ENCODE measurements at places on chromosomes 11 and 22.
A peak's percentile ranks its signal among the peaks of the same experiment; 100 is the strongest.

DNA sequence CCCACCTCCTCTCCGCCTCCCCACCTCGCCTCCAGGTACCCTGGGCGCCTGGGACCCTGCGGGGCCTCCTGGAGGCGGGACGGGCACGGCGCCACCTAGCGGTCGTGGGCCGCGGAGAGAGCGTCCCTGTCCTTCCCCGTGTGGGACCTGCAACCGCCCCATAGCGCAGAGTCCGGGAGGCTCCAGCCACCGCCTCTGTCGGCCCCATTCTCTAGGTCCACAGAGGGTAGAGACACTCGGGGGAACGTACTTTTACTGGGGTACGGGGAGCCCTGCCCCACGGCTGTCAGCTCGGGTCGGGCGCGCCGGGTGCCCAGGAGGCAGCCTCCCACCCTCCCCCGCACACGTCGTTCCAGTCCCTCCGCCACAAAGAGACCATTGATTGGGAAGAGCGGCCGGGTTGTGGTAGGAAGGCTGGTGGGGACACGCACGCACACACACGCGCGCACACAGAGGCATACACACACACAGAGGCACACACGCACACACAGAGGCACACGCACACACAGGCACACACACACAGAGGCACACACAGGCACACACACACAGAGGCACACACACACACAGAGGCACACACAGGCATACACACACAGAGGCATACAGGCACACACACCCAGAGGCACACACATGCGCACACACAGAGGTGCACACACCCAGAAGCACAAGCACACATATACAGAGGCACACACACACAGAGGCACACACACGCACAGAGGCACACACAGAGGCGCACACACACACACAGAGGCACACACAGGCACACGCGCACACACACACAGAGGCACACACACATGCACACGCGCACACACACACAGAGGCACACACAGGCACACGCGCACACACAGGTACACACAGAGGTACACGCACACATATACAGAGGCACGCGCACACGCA lies 12.6 kb upstream of the NECTIN1 start:
- DNase-seq, result peak; percentile 58

- DNase-seq, result no peak
These were observed 10.7 kb downstream of the PPM1F start for GRCh38 chr22:21941921-21942320.

DNA sequence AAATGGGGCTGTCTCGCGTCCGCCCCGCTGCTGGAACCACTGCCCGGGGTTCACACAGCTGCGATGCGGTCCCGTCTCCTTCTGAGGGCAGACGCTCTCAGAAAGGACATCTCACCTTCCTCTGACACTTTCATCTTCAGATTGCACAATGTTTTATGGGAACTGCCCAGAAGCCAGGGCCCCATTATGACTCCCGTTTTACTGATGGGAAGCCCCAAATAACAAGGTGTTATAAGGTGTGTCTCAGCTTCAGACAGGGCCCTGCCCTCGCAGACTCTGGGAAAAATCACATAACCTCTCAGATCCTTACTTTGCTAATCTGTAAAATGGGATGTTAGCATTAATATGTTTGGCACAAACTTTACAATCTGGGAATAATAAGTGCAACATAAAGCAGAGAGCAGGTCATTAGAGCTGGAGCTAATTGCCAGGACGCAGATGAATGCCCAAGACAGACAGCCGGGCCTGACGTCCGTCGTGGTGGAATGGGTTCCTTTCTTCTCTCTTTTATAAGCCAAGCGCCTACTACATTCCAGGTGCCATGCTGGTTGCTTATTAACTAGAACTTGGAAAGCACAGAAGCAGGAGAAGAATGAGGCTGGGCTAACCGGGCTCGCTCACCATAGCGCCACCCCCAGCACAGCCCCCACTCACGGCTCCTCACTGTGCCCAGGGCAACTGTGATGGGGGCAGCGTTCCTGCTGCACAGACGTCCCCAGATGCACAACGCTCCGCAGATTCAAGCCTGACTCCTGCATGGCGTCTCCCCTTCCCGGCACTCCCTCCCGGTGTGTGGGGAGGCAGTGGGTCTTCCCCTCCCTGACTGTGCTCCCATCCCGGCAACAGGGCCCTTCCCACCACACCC lies 43.8 kb downstream of the TRMU start:
- DNase-seq, result no peak

DNA sequence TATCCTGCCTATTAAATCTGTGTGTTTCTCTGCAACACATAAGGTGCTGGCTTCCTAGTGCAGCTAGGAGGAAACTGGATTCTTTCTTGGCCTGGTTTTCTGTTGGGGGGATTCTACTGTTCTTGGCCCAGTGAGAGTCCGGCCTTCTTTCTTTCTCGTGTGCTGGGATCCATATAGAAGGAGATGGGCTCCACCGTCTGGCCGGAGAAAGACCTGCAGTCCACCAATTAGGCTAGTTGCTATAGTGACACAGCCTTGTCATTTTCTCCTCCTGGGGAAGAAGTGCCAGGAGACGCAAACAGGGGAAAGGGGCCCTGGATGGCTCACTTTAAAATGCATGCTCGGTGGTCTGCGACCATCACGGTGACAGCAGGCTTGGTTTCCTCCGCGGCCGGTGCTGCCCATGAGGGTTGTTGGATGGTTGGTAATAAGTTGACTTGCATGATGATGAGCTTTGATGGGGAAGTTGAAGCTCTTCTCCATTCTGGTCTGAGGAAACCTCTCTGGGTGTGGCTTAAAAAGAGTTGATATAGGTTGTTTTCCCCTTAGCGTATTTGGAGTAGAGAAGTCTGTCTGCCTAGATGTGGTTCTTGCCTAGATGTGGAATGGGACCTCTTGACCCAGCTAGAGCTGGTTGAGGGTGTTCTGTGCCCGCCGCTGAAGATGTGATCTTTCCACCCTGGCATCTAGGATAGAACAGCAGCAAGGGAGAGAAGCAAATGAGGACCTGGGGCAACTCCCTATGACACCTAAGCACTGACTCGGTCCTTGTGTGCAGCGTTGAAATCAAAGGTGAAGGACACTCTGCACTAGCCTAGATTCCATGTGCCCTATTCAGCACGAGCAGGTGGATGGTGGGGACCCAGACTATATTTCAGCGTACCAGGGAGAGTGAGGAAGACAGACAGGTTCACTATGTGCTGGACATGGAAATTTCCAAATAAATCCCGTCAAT lies 1335.0 kb downstream of the BRD1 start:
- DNase-seq, result peak; percentile 82

GRCh38 chr22:20605328-20605727 lies 97.9 kb downstream of the MED15 start:
- DNase-seq, result no peak

DNA sequence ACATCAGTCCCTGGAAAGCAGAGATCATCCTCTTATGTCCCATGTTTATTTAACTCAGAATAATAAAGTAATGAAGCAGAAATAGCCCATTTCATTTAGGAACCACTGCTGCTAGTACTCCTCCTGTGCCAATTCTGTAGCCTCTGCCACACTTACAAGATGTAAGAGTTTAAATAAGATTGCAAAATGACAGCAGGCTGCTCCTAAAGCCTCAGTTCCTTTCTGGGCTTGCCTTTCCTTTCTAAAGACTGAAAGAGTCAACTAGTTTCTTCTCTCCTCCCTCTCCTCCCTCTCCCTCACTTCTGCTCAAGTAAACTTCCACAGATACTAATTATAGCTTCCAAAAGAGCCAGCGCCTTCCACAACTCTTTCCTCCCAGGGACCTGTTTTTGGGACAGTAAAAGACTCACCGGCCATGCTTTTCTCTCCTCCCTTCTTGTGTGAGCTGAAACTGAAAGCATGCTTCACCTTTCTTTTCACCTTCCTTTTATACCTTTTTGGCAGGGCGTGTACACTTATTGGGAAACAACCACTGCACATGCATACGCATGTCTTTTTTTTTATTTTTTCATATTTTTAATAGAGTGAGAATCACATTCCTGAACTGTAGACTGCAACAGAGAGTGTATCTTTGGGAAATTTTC lies 26.1 kb upstream of the CARD16 start:
- DNase-seq, result peak; percentile 82

DNA sequence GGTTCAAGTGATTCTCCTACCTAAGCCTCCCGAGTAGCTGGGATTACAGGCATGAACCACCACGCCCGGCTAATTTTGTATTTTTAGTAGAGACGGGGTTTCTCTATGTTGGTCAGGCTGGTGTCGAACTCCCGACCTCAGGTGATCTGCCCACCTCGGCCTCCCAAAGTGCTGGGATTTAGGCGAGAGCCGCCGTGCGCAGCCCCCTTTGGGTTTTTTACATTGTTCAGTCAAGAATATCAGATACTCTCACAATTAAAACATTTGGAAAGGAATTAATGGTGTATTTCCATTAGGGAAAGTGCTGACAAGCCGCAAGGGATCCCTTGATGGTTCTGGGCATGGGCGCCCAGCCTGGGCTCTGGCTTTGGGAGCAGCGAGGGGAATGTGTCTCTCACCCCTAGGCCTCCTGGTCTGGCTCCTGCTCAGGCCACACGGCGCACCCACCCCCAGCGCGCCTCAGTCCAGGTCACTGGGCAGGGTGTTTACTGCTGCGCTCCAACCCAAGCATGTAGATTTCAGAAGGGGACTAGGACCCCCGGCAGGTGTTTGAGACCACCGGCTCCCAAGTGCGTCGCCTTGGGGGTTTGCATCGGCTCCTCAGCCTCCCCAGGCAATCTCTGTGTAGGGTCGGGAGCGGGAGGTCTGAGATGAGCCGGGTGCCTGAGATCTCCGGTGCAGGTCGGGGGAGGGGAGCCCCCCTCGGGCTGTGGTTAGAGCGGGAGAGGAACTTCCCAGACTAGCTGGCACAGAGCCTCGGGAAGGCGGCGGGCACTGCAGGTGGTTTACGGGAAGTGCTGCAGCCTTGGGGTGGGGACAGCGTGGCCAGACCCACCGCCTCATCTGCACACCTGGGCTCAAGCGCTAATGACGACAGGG lies 809 bp upstream of the IRF7 start:
- no peak for DNase-seq

- no peak for DNase-seq
These were observed 919.1 kb downstream of the BRD1 start for GRCh38 chr22:48908547-48908946.

DNA sequence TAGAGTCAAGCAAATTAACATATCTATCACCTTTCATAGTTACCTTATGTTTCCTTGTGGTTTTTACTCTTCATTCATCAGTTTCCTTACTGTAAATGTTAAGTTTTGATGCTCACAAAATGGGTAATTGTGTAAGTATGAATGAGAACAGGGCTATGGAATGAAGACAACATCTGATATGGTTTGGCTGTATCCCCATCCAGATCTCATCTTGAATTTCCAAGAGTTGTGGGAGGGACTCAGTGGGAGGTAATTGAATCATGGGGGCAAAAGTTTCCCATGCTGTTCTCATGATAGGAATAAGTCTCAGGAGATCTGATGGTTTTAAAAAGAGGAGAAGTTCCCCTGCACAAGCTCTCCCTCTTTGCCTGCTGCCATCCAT lies 107.6 kb downstream of the CCDC34 start:
- DNase-seq, result no peak

DNA sequence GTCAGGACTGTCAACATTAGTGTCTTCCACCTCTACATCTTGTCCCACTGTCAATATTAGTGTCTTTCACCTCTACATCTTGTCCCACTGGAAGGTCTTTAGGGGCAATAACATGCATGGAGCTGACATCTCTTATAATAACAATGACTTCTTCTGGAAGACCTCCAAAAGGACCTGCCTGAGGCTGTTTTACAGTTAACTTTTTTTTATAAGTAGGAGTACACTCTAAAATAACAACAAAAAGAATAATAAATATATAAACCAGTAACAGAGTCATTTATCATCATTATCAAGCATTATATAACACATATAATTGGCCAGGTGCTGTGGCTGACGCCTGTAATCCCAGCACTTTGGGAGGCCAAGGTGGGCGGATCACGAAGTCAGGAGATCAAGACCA lies 57.5 kb downstream of the PAK1 start:
- no peak for DNase-seq

DNA sequence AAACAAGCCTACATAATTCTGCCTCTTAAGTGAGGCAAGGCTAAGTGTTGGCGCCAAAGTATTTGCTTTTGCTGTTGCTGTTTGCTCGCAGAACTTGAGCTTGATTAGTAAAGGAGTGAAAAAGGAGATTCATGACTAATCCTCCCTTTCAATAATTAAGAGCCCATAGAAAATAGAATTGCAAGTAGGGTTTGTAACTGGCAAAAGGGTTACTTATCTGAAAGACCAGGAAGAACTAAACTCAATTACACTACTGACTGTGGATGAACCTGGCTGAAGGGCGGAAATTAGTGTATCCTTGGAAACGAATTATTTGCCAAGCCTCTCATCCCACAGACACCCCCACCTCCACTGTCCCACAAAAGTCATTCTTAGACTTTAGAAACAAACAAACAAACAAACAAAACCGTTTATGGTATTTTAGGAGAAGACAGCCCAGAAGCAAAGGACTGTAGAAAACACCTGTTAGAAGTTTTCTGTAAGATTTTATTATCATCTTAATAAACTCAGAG lies 411 bp upstream of the EXPH5 start:
- no peak for DNase-seq

DNA sequence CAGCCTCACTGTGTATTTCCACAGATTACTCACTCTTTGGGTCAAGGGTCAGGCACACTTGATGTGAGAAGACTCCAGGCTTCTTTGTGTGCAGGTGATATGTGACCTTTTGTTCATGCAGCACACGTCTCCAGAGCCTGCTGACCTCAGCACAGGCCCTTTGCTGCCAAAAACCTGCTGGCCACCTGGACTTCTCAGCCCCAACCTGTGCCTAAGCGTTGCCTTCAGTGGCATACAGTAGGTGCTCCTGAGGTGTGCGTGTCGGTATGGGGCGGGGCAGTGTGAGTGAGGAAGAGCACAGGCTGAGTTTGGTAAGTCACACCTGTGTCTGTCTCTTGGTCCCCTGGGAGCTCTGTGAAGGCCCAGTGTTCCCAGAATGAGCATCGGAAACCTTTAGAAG lies 58.1 kb downstream of the WNT11 start:
- no peak for DNase-seq

- DNase-seq, result no peak
These were observed 55.0 kb upstream of the EMID1 start for GRCh38 chr22:29150701-29151100.

- no peak for DNase-seq
These were observed 39.4 kb upstream of the DDI1 start for GRCh38 chr11:103997082-103997481.

GRCh38 chr22:31970490-31971444 lies 26.4 kb downstream of the YWHAH start:
- peak; percentile 81 for DNase-seq

- no peak for DNase-seq
These were observed 56.0 kb upstream of the PARVA start for GRCh38 chr11:12321217-12321937.

DNA sequence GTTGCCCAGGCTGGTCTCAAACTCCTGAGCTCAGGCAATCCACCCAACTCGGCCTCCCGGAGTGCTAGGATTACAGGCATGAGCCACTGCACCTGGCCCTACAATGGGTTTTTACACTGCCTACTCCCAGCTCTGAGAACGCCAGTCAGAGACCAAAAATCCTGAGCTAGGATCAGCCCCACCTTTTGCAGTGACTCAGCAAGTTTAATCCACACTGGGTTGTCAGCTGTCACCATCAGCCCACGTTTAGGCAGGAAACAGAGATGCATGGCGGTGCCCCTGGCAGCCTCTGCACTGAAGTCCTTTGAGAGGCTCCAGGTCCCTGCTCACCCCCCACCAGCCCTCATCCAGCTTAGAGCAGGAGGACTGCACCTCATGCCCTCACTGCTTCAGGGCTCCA lies 117.6 kb downstream of the ARHGAP8 start:
- no peak for DNase-seq
